ENCODE measurements at places on chromosomes 16 and 17. TPM values are rescaled to one million over a fixed set of nuclear protein-coding genes. Genes with fewer than 3 reads are reported as not detected.
A peak's percentile ranks its signal among the peaks of the same experiment; 100 is the strongest.

- no peaks in the 10 kb centered on the region for H3K4me1 ChIP-seq
- no peak overlapping the region for H3K27ac ChIP-seq
- H3K36me3 ChIP-seq = no peaks in the 10 kb centered on the region
- no peak for DNase-seq
These were observed 49.7 kb upstream of the WSCD1 start for GRCh38 chr17:6020376-6021010.

DNA sequence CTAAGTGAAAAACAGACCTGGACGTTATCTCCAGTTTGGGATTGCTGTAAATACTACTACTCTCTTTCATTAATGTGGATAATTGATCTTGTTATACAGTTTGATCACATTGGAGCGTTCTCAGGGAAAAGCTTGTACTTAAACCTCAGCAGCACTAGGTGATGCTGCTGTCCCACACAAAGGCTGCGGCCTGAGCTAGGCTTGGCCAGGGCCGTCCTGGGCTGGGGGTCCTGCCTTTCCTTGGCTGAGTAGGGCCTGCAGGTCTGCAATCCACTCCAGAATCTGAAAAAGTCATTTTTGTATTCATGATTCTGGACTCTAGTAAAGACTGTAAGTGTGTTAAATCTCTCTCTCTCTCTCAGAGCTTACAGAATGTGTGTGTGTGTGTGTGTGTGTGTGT is 23.7 kb upstream of the PMFBP1 start:
- DNase-seq = no peak
- no peak overlapping the region for H3K27ac ChIP-seq
- H3K4me1 ChIP-seq = no peaks in the 10 kb centered on the region
- H3K27me3 ChIP-seq = no peaks in the 10 kb centered on the region

- H3K4me3 ChIP-seq = no peak overlapping the region
- H3K36me3 ChIP-seq = no peaks in the 10 kb centered on the region
- no peak for DNase-seq
- H3K27ac ChIP-seq = no peak overlapping the region
- peaks cover 67% of the 10 kb centered on the region for H3K27me3 ChIP-seq
- no peaks in the 10 kb centered on the region for H3K4me1 ChIP-seq
These were observed 5.5 kb downstream of the OTOP3 start for GRCh38 chr17:74941128-74941725.

DNA sequence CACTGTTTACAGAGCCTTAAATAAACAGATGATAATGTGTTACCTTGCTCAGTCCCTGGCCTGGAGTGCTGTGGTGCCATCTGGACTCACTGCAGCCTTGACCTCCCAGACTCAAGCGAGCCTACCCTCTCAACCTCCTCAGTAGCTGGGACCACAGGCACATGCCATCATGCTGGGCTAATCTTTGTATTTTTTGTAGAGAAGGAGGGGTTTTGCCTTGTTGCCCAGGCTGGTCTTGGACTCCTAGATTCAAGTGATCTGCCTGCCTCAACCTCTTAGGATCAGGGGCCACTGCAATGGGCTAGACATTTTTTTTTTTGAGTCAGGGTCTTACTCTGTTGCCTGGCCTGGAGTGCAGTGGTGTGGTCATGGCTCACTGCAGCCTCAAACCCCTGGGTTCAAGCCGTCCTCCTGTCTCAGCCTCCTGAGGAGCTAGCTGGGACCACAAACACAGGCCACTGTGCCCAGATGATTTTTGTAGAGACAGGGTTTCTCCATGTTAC is 5.0 kb upstream of the NAGLU start:
- no peaks in the 10 kb centered on the region for H3K36me3 ChIP-seq
- H3K4me3 ChIP-seq = no peak overlapping the region
- H3K27ac ChIP-seq = peak overlapping the region; percentile 62
- peaks cover 24% of the 10 kb centered on the region for H3K4me1 ChIP-seq
- no peak for DNase-seq

GRCh38 chr16:77271532-77272426 is 72.6 kb downstream of the SYCE1L start:
- H3K27me3 ChIP-seq = no peaks in the 10 kb centered on the region
- H3K27ac ChIP-seq = no peak overlapping the region
- no peaks in the 10 kb centered on the region for H3K36me3 ChIP-seq
- H3K4me3 ChIP-seq = no peak overlapping the region
- no peaks in the 10 kb centered on the region for H3K4me1 ChIP-seq

GRCh38 chr16:85589688-85590505 is 23.2 kb upstream of the GSE1 start:
- no peak overlapping the region for H3K27ac ChIP-seq
- no peak for DNase-seq
- peaks cover 31% of the 10 kb centered on the region for H3K4me1 ChIP-seq
- H3K27me3 ChIP-seq = no peaks in the 10 kb centered on the region
- no peak overlapping the region for H3K4me3 ChIP-seq

DNA sequence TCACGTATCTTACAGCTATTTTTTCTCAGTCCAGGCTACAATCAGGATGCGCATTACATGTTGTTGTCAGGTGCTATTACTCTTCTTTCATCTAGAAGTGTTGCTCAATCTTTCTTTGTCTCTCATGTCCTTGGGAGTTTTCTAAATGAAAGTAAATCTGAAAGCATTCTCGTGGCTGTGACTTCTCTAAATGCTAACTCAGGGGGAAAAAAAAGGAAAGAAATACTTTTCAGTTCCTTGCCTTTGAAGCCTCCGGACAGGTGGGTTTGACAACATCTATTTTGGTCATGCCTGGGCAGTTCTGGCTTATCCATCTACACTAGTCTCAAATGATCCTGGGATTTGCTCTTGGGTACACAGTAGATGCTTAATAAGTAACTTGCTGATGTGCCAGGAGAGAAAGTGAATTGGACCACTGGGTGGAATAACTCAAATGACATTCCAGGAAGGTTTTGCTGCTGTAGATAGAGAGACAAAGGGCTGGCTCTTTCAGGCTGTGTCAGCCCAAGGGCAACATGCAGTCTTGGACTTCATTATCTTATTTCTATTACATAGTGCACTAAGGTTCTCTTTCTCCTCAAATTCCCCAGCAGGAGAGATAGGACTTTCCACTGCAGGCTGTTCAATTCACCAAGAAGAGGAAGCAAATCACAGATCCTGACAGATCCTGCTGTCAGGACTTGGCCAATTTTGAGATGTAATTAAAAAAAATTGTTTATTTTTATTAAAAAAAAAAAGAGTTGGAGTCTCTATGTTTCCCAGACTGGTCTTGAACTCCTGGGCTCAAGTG is 63.6 kb upstream of the NFAT5 start:
- H3K36me3 ChIP-seq = no peaks in the 10 kb centered on the region
- peaks cover 5% of the 10 kb centered on the region for H3K27me3 ChIP-seq
- H3K4me1 ChIP-seq = no peaks in the 10 kb centered on the region
- no peak overlapping the region for H3K4me3 ChIP-seq
- H3K27ac ChIP-seq = no peak overlapping the region
- no peak for DNase-seq

DNA sequence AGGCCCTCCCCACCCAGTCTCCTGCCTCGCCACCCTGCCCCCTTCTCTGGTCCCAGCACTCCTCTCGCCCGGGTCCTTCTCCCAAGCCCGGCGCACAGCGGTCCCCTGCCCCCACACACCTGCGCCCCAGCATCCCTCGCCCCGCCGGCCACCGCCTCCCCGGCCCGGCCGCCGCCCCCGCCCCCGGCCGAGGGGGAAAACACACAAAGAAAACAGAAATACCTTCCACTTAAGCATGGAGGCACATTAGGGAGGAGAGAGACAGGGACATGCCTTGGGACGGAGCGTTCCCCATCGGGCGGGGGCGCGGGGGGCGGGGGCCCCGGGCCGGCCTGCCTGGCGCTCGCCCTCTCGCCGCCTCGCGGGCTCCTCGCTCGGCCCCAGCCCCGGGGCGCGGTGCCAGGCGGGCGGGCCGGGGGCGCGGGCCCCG is 326 bp downstream of the SRCIN1 start:
- H3K27ac ChIP-seq = no peak overlapping the region
- H3K4me3 ChIP-seq = no peak overlapping the region
- H3K27me3 ChIP-seq = peaks cover 94% of the 10 kb centered on the region
- DNase-seq = no peak
- no peaks in the 10 kb centered on the region for H3K36me3 ChIP-seq
- peaks cover 3% of the 10 kb centered on the region for H3K4me1 ChIP-seq

DNA sequence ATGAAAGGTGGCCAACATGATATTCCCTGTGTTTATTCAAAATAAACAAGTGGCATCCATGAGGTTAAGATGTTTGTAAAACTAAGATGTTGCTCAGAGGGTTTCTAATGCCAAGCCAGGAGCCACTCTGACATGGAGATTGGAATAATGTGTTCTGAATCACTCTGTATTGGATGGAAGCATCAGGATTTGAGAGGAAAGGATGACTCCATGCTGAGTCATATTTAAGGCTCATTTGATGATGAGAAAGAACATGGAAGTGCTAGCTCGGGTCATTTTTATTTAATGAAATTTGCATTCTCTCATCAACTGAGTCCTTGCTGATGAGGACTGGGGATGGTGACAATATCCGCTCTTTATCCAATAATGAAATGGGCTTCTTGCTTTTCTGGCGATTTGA is 6.2 kb downstream of the VAT1L start:
- H3K4me3 ChIP-seq = no peak overlapping the region
- H3K27ac ChIP-seq = no peak overlapping the region
- no peak for DNase-seq
- peaks cover 4% of the 10 kb centered on the region for H3K27me3 ChIP-seq

DNA sequence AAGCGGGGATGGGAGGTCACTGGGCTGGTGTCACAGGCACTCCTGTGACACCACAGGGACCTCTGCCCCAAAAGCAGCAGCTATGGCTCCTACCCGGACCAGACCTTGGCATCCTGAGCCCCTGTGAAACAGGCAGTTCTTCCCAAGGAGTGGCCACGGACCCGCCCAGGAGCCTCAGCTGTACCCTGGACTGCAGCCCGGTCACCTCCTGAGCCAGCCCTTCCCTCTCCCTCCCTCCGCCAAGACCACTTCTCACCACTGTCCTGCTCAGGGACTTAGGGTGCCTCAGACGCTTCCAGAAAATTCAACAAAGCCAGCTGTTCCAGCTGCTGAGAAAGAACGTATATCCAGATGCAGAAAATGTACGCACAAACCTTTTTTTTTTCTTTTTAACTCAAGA is 13.9 kb upstream of the NCBP3 start:
- H3K27ac ChIP-seq = no peak overlapping the region
- no peak overlapping the region for H3K4me3 ChIP-seq
- no peaks in the 10 kb centered on the region for H3K4me1 ChIP-seq
- no peak for DNase-seq

DNA sequence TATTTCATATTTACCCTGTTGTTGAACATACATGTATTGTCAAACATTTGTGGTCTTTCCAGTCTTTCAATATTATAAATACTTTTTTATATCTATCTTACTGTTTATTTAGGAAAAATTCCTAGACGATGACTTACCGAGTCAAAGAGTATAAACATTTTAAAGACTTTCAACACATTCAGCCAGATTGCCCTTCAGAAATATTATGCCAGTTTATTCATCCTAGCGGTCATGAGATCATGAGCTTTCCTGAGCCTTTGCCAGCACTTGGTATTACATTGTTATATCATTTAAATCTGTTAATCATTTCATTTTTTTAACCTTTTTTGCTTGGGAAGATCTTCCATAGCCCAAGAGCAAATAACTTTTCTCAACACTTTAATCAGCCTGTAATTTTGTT is 197.4 kb downstream of the SPECC1 start:
- no peaks in the 10 kb centered on the region for H3K36me3 ChIP-seq
- no peak for DNase-seq
- H3K27me3 ChIP-seq = no peaks in the 10 kb centered on the region
- H3K4me1 ChIP-seq = peaks cover 4% of the 10 kb centered on the region

GRCh38 chr16:61579195-61579594 is 457.0 kb downstream of the CDH8 start:
- H3K36me3 ChIP-seq = no peaks in the 10 kb centered on the region
- H3K27ac ChIP-seq = no peak overlapping the region
- H3K27me3 ChIP-seq = no peaks in the 10 kb centered on the region
- H3K4me1 ChIP-seq = no peaks in the 10 kb centered on the region
- H3K4me3 ChIP-seq = no peak overlapping the region

DNA sequence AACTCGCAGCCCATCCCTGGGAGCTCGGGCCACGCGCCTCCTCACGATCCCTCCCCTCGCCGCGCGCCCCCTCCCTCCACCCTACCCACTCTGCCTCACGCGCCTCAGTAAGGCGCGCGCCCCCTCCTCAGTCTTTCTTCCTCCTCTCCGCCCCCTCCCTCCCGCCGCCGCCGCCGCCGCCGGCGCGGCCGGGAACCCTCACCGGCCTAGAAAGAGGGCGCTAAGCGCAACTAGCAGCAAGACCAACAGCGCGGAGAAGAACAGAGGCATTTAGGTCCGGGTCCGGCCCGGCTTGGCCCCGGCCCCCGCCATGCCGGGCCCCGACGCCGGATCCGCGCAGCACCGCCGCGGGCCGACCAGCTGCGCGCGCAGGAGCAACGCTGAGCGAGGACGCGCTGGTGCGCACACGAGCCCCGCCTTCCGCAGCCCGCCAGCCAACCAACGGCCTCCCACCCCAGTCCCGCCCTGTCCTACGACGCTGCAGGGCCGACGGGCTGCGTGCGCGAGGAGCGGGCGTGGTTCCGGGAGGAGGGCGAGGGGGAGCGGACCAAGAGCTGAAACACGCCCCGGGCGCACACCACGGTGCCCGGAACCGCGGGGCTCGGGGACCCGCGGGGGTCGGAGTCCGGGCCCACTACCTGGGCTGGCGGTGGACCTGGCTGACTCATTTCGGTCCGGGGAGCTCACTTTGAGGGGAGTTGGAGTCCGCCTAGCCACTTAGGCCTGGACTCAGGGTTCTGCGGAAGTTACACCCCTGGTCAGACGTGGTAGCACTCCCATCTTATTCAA is at the start of gene BLTP2:
TSS of gene BLTP2 (minus strand) at position 372 of the 789 bp plus-strand sequence. CDS start at position 270, 102 bp downstream.
- peak; percentile 94 for DNase-seq
- H3K4me1 ChIP-seq = peaks cover 27% of the 10 kb centered on the region
- H3K27ac ChIP-seq = peak within 1 kb of the TSS; percentile 75
- H3K27me3 ChIP-seq = no peaks in the 10 kb centered on the region
- H3K36me3 ChIP-seq = peaks cover 46% of the 10 kb centered on the region
- H3K4me3 ChIP-seq = peak within 1 kb of the TSS; percentile 91

DNA sequence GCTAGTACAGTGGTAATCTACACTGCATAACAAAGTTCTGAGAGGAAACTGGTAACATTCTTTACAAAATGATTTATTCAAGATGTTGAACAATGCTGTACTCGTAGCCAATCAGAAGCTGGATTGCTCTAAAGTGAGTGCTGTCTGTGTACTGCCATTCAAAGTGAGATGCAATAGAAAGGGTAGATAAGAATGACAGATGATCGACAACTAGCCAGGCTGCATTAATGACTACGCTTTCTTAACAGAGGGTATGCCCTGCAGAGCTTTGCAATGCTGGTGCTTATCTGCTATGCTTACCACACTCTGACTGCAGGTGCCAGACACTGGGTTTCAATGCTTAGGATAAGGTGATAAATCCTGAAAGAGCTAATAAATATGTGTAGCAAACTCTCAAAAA is 46.1 kb upstream of the SLC25A19 start:
- H3K27me3 ChIP-seq = no peaks in the 10 kb centered on the region
- H3K36me3 ChIP-seq = peaks cover 14% of the 10 kb centered on the region
- no peak overlapping the region for H3K27ac ChIP-seq
- H3K4me3 ChIP-seq = no peak overlapping the region
- DNase-seq = no peak

Gene ASPHD1
- total RNA-seq = not detected

Gene MT1X
- 18.7 TPM for total RNA-seq

Gene CDH8
- total RNA-seq = not detected

Gene KRT38
- total RNA-seq = not detected

Gene IL17C
- 0.93 TPM for total RNA-seq

Gene PNMT
- total RNA-seq = not detected

Gene SKAP1
- 140 TPM for total RNA-seq

Gene C17orf78
- not detected for total RNA-seq
